ENCODE measurements at places on chromosomes 3 and 15.

DNA sequence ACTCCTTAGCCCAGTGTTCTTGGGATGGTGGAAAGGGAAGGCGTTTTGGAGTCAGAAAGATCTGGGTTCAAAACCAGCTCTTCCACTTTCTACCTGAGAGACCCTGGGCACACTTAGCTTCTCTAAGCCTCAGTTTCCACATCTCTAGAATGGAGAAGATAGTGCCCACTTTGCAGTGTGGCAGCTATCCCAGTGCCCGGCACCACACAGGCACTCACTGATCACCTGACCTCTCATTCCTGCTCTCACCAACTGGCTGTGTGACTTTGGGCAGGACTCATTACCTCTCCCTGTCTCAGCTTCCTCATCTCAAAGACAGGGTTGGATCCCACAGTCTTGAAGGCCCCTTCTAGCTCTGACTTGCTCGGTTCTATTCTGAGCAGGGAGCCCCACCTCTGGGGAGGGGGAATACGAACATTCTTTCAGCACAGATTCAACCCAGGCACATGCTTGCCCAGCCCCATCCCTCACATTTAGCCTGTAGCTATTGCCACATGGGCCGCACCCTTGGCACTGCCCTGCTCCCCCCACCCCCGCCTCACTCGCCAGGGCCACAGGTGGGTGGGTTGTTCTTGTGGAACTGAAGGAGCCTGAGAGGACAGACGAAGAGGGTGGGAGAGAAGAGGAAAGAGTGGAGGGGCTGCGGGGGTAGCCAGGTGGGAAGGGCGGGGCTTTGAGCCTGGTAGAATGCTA lies 39.2 kb downstream of the EPHB3 start:
- DNase-seq, result no peak

DNA sequence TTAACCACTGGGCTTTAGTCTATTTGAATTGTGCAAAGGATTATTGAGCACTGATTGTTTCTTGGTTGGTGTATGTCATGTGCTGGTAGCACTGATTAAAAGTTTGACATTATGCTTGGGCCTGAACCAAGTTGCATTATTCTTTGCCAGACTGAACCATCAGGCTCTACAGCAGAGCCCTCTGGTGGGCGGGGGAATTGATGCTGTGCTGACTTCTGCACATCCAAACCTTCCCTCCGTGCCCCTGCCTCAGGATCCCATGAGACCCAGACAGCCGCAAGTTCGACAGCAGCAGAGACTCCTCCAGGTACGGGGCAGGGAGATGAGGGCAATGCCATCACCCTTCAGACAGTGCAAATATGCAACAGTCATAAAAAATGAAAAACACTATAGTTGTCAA lies 28.4 kb upstream of the P2RY12 start:
- no peak for DNase-seq

- DNase-seq, result no peak
Measured at GRCh38 chr15:26146202-26146601, 283.1 kb upstream of the ATP10A start.

- no peak for DNase-seq
Measured at GRCh38 chr3:128131897-128132646, 8.5 kb upstream of the RUVBL1 start.

DNA sequence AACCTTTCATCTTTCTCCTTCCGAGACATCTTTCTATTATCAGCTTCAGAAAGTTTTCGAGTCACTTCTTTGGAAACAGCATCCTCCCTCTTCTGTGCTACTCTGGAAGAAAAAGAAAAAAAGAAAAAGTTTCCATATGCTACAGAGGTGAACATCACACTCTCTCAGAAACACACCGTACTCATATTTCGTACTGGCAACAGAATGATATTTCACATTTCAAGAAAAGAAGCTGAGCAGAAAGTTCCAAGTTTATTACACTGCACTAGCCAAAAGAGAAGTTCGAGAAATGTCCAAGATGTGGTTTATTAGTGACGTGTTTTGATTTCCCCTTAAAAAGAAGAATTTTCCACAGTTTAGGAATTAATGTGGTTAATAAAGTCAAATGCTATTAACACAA lies 6.0 kb downstream of the SSR3 start:
- DNase-seq, result no peak

DNA sequence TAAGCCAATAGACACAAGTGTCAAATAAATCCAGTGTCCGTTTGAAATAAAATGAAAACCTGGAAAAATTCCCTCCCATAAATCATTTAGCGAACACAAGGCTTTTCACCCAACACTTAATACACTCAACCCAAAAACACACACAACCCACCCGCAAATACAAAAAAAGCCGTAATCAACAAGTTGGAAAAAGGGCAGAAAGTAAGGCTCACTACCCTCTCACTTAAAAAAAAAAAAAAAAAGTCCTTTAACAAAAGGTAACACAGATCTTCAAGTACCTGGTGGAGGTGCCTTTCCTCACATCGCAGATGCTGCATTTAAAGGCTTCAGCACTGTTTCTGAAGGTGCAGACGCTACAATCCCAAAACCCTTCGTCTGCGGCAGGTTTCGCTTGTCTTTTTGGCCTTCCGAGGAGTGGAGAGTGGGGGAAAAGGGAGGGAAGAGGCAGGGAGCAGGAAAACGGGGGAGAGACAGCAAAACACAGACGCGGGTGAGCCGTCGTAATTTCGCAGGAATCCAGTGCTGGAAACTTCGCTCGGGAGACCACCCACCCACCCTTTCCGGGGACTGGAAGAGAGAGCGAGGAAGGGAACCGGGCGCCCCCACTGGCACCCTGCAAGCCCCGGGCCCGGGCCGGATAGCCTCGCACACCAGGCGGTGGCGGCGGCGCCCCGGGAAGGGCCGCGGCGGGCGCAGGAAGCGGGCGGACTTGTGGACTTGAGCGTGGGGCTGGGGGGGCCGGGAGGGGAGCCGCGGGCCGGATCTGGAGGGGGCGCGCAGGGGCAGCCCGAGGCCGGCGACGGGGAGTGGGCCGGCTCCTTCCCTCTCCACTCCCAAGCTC lies 401.8 kb downstream of the SHQ1 start:
- no peak for DNase-seq

DNA sequence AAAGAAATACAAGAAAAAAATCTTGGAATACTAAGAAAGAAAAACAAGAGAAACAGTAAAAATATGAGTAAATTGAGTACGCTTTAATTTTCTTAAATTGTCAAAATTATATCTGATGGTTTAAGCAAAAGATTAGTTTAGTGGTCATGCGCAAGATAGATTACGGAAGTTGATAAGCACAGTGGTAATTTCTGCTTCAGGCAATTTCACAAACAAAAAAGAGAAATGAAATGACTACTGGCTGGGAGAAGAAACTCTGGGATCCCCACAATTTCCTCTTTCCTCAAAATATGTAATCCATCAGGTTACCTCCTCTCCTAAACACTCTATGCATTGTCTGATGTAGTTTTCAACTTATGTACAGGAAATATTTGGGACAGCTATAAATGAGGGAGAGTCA lies 9.0 kb downstream of the MYD88 start:
- DNase-seq, result no peak

GRCh38 chr3:196985298-196985697 lies 16.7 kb upstream of the PIGZ start:
- no peak for DNase-seq

GRCh38 chr15:85865070-85865684 lies 70.5 kb upstream of the KLHL25 start:
- DNase-seq, result peak; percentile 56

DNA sequence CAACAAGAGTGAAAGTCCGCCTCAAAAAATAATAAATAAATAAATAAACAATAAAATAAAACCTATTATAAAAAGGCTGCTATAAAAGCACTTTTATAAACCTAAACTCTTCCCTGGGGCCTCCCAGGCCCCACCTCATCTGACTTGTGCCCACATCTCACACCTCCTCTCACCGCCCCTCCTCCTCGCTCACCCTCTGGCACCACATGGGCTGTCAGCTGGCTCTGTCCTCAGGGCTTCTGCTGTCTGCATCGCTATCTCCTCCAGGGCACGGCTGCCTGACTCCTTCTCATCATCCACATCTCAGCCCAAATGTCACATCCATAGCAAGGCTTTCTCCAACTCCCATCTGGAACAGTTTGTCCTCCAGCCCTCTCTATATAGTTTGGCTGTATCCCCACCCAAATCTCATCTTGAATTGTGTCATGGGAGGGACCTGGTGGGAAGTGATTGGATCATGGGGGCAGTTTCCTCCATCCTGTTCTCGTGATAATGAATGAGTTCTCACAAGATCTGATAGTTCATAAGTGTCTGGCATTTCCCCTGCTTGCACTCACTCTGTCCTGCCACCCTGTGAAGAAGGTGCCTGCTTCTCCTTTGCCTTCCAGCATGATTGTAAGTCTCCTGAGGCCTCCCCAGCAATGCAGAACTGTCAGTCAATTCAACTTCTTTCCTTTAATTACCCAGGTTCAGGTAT lies 8.8 kb upstream of the SH3BP5 start:
- no peak for DNase-seq

- DNase-seq, result no peak
Measured at GRCh38 chr3:21508246-21508645, 242.8 kb downstream of the ZNF385D start.

DNA sequence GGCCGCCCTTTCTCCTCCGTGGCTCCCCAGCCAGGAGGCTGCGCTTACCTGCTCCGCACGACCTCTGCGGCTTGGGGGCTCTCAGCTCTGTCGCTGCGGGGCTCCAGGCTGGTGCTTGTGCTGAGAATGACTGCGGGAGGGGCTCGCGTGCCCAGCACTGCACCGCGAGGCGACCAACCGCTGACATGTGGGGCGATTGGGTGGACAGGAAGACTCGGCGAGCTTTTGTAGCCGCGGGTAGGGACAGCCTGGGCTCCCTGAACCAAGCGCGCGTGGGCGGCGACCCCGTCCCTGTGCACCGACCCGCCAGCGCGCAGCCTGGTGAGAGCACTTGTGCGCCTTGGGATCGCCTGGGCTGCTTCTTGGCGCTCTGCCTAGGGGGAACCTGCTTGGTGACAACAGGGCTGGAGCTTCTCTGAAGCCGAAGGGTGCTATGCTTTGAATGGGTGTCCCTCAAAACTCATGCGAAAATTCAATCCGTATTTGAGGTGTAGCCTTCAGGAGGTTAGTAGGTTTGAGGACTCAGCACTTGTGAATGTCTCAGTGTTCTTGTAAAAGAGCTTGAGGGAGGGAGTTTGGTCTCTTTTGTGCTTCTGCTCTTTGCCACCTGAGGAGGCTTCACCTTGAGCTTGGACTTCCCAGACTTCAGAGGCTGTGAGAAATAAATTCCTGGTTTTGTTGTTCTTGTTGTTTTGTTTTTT lies 50.4 kb downstream of the IL12A start:
- peak; percentile 21 for DNase-seq

Measured in AG08396 (cell line).